ENCODE measurements at places on chromosomes 12 and 14.

- DNase-seq = no peak
Observed at GRCh38 chr14:99203080-99203479, 68.9 kb downstream of the BCL11B start.

DNA sequence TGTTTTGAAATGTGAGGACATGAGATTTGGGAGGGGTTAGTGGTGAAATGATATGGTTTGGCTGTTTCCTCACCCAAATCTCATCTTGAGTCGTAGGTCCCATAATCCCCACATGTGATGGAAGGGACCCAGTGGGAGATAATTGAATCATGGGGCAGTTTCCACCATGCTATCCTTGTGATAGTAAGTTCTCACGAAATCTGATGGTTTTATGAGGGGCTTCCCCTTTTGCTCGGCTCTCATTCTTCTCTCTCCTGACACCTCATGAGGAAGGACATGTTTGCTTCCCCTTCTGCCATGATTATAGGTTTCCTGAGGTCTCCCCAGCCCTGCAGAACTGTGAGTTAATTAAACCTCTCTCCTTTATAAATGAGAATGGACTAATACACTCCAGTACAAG, 18.0 kb downstream of the GALNT6 start:
- DNase-seq = no peak

GRCh38 chr12:84912198-84913128, at the start of gene SLC6A15:
Gene SLC6A15, minus strand, starts transcription at chr12:84912799. Its CDS starts 20,679 bp downstream, at chr12:84892120.
- DNase-seq = peak; percentile 82

GRCh38 chr12:11703378-11703777, 53.9 kb downstream of the ETV6 start:
- DNase-seq = no peak

DNA sequence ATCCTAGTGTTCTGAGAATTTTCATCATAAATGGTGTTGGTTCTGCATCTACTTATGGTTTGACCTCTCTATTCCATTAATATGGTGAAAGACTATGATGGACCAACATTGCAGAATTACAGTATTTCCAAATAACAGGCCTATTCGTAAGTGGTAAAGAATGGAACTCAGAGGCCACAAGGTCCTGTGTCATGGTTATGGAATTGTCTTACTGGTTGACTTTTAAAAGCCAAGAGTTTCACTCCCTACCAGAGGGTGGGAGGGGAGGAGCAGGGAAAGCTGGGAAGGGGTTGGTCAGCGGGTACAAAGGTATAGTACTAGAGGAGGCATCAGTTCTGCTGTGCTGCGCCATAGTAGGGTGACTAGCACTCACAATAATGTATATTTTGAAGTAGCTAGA, 153.4 kb downstream of the TMEM132D start:
- DNase-seq = no peak

GRCh38 chr14:76546426-76547221, 170.7 kb downstream of the ESRRB start:
- DNase-seq = no peak

DNA sequence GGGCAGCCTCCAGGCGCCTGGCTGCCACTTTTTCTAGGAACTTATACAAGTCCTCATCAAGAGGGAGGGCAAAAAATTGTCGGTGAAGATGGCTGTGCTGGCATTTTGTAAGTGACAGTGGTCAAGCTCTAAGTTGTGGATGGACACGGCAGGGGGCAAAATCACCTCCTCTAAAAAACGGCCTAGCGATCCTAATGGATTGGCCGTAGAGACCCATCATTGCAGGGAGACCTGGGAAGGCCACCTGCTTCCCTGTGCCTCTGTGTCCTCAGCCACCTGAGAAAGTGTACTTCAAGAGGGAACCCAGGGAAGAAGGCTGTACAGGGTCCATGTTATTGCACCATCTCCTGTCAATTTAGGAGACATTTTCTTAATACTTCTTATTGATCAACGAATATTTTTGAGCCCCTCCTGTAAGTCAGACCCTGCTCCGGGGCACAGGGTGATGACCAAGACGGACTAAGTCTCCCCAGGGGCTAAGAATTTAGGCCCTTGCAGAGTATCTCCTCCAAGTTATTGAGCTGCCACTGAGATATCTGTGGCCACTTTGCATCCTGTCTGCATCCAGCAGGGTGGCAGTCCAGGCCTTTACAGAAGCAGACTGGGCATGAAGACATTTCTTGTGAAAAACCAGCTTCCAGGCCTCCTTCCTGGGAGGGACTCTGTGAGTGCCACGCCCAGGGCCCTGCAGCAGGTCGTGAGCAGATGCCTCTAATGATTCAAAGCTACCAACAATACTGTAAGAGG, 40.5 kb downstream of the PSMA6 start:
- DNase-seq = no peak

Data from right forelimb (tissue), 1 donor.